ENCODE measurements at places on chromosomes 13 and 19.

- DNase-seq: no peak
Observed at GRCh38 chr19:53992815-53993214, 1.4 kb downstream of the CACNG6 start.

DNA sequence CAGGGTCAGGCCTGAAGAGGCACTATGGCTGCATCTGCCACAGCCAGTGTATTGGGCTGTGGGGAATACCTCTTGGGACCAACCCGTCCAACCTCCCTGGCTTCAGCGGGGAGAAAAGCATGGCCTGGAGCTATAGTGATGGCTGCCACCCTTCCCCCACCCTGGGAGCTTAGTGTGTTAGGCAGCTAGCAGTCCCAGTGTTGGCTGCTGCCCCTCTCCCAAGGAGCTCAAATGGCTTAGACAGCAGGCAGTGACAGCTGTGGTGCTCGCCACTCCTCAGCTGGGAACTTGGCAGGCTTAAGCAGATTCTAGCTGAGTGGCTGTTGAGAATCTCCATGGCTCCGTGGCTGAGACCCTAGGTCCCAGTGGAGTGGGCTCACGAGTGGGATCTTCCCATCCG, 19.7 kb downstream of the ACOD1 start:
- no peak for DNase-seq

DNA sequence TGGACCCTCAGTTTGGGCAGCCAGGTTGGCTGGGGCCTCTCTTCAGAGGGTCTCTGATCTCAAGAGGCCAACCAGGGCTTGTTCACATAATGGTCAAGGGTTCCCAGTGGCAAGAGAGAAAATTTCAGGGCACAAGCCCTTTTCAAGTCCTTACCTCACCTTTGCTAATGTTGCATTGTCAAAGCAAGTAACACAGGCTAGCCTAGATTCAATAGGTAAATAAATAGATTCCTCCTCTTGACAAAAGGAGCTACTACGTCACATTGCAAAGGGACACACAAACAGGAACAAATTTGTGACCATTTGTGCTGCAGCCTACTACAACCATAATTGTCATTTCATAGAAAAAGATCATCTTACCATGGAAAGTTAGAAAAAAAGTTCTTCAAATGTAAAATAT, 33.9 kb upstream of the FRY start:
- no peak for DNase-seq

GRCh38 chr19:48837687-48838086, 1.4 kb upstream of the HSD17B14 start:
- no peak for DNase-seq

DNA sequence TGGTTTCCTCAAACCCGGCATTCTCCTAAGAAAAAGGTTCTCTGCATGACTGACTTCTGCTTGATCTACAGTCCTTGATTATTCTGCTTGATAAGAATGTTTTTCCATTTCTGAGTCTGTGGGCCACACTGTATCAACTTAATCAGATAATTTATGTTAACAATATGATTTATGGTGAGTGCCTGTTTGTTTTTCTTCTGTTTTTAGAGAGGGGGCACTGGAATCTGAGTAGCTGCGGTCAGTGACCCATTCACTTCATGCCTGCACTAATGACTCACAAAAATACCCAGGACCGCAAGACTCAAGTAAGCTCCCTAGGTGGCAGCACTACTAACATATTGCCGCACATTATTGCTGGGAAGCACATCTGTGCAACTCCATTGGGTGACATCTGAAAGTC, 542.3 kb upstream of the ATXN8OS start:
- DNase-seq: no peak

DNA sequence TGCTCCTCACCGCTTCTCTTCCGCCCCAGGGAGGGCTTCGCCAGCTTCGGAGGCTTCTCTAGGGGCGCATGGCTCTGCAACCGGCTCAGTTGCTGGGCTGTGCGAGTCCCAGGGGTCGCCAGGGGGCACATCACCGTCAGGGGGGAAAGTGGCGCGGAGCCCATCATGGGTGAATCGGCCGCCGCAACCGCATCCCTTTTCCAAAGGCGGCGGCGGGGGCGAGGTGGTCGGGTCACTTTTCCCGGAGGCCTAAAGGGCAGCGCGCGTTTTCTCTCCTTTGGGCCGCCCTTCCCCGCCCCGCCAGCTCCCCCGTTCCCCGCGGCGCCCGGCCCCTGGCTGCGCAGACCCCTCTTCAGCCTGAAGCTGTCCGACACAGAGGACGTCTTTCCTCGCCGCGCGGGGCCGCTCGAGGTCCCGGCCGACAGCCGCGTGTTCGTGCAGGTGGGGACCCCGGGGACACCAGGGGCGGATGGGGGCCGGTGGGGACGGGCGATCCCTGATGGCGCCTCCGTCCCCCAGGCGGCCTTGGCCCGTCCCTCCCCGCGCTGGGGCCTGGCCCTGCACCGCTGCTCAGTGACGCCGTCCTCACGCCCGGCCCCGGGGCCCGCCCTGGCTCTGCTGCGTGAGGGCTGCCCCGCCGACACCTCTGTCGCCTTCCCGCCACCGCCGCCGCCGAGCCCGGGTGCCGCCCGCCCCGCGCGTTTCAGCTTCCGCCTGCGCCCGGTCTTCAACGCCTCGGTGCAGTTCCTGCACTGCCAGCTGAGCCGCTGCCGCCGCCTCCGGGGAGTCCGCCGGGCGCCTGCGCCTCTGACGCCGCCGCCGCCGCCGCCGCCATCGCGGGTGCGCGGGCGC, 1.7 kb downstream of the TGFBR3L start:
- DNase-seq: no peak

Data from hippocampal formation (tissue), 2 donors.